ENCODE measurements at places on chromosomes 6 and 20.

- peak; percentile 42 for DNase-seq
Observed at GRCh38 chr20:37994512-37994911, 38.7 kb downstream of the TTI1 start.

DNA sequence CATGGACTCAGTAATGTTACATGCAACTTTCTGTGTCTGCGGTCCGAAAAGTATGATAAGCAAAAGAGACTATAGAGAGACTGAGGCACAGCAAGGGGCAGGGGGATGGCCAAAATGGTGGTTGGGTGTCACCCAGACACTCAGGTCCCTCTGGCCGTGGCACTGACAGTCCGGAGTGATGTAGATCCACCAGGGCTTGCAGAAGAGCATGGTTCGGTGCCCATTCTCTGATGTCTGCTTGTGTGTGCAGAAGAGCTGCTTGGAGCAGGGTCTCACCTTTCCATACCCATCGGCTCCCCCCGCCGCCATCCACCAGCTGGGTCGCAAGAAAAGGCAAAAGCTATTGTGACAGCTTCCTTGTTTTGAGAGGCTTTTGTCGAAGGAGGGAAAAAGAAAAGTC is 6.6 kb upstream of the APCDD1L start:
- no peak for DNase-seq

DNA sequence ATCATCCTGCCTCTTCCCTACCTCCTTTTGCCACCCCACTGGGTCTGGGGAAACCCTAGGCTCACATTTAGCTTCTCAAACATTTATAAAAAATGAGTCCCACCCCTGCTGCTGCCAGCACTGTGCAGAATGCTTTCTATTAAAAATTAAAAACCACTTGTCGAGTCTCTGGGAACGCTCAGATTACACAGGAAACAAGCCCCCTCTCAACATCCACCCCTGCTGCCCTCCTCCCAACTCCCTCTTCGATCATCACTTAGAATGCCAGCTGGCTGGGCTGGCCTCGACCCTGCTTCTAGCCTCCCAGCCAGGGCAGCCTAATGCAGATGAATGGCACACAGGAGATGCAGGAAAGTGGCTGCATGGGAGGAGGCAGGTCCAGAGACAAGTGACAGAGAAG is 75.8 kb downstream of the CDH22 start:
- DNase-seq = no peak

DNA sequence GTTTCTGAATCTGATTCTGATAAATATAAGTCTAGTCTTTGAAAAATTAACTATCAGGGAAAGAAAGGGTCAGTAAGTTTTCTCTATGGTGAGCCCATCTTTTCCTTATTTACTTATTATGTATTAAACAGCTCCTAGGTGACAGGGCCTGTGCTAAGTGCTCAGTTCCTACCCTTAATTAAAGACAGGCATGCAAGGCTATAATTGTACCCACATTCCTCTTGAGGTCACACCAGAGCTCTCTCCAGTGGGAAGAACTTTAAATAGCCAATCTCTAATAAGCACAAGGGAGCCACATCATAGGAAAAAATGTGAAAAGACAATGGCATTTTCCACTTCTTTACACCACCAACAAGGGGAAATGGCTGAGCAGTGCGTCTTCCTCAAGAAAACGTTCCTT is 421.8 kb upstream of the SLC35B3 start:
- DNase-seq = peak; percentile 14

GRCh38 chr20:40503119-40503518 is 185.9 kb downstream of the MAFB start:
- no peak for DNase-seq

GRCh38 chr6:53168516-53169267 is 20.1 kb upstream of the GCM1 start:
- DNase-seq = peak; percentile 29

DNA sequence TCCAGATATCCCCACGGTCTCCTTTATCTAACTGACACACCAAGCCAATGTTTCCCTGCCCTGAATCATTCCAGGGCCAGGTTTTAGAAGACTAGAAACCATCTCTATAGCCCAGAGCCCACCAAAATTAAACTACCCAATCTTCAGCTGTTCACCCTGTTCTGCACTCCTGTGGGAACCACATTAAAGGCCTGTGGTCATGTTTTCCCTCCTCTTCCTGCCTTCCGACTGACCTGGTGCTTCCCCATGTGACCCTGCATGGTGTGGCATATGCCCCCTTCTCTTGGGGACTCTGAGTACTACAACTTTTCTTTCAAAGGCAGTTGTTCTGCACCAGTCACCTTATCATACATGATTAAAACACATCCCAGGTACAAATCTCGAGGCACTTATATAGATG is 155.0 kb downstream of the TMEM200A start:
- no peak for DNase-seq

GRCh38 chr6:7646394-7646793 is 56.4 kb downstream of the SNRNP48 start:
- DNase-seq = peak; percentile 33

DNA sequence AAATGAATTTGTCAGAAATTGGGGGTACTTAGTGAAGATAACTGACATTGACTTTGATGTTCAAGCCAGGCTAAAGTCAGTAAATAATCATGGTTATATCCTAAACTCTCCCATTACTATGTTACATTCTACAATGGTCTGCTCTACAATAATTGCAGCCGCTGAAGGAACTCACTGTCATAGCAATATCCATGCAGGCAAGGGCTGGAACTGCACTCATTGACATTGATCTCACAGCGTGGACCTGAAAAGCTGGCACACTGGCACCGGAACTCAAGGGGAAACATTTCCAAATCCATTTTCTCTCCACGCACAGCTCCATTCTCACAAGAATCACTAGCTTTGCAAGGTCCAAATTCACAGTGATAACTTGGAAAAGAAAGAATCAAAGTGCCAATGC is 702.7 kb downstream of the EYS start:
- no peak for DNase-seq

DNA sequence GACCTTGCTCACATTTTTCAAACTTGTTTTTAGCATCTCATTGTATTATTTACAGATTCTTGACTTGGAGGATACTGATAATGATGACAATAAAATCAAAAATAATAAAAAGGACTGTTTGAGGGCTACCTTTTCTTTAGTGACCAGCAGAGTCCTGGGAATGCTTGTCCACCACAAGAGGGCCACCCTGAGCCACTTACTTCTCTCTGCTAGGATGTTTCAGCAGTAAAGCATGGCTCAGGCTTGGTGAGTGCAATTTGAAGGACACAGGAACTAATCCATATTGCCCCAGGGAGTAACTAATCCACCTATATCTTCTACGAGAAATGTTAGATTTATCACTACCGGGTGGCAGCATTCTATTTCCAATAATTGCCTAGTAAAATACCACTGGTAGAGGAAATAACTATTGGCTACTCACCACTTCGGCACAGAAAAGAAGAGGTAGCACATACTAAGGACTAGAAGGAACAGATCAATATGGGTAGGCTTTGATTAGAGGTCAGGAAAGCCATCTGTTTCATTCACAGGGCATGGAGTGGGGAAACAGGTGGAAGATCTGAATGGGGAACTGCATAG is 5.8 kb upstream of the KIAA0408 start:
- peak; percentile 68 for DNase-seq

DNA sequence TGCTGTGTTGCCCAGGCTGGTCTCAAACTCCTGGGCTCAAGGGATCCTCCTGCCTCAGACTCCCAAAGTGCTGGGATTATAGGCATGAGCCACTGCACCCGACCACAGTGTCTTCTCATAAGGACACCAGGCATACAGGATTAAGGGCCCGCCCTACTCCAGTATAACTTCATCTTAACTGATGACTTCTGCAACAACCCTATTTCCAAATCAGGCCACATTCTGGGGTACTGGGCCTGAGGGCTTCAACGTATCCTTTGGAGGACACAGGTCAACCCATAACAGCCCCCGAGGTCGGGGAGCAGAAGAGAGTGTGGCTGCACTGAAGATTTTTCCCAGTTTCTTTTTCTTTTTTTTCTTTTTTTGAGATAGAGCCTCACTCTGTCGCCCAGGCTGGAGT is 39.7 kb downstream of the SUN5 start:
- no peak for DNase-seq

- DNase-seq = no peak
Observed at GRCh38 chr20:49668181-49668877, 45.3 kb downstream of the B4GALT5 start.

- no peak for DNase-seq
Observed at GRCh38 chr6:69861986-69862385, 4.4 kb upstream of the COL19A1 start.

DNA sequence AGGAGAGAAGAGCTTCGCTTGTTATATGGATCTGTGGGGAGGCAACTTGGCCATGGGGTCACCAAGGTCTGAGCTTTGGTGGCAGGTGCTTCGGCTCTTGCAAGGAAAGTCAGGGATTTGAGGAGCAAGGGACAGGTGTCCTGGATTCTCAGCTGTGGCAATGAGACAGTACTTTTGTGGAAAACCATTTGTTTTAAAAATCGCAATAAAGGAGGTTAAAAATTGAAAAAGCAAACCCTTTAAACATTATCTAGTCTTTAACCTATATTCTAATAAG is 64.3 kb downstream of the NOL4L start:
- DNase-seq = no peak

DNA sequence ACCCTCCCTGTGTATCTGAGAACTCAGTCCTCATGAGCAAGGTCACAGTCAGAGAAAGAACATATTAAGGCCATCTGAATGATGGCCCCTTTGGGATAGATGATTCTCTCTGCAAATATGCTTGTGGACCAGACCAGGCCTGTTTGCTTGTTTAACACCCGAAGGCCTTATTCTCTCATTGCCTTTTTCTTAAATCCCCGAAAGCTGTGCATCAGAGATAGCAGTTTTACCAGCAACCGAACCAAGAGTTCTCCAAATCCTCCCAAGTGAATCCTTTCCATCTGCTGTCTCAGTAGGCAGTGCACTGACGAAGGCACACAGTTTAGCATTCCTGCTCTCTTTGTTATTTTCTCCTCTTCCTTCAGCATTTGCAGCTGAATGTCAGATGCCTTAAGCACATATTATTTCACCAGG is 79.8 kb downstream of the TRMT6 start:
- no peak for DNase-seq

DNA sequence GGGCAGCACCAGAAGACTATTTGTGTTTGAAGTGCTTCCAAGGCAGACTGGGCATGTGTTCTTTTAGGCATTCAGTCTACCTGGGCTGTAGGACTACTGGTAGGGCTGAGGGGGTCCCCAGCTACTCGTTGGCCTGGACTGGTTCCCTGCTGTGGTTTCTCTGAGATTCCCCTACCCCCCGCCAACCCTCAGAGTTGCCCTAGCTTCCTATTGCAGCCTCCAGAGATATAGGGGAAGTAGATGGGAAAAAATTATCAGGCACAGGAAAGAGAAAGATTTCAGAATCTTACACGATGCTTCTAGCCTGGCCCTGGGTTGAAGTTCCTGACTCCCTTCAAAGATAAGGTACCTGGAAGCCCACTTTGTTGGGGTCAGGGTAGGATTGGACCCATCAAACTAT is 22.5 kb downstream of the BRPF3 start:
- no peak for DNase-seq

GRCh38 chr6:81763968-81764367 is 11.5 kb upstream of the TENT5A start:
- DNase-seq = no peak

- DNase-seq = peak; percentile 91
Observed at GRCh38 chr20:53939572-53940359, 130.6 kb downstream of the BCAS1 start.

GRCh38 chr6:77273929-77274328 is 189.4 kb downstream of the HTR1B start:
- no peak for DNase-seq

- DNase-seq = no peak
Observed at GRCh38 chr20:41101660-41102059, 35.7 kb upstream of the PLCG1 start.

- no peak for DNase-seq
Observed at GRCh38 chr20:51373713-51374455, 168.6 kb downstream of the NFATC2 start.

DNA sequence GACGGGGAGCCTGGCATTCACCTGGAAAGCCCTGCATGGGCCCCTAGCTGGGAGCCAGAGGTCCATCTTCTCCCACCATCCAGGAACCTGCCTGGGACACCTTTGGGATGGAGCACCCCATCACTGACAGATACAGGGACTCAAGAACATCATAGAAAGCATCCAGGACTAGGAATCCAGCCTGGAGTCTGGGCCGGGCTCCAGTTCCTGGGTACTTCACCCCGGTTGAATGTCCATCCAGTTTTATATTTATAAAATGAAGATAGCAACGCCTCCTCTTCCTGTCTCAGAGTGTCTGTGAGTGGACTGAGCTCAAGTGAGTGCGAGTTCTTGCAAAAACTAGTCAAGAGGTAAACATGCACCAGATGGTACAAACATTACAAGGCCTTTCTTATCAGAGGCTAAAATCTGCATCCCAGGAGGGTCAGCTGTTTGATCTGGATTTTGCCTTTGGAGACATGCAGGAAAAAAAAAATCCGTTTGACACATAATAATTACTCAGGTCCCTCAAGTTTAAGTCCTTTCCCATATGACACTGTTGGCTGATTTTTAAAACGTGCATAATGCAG is 27.4 kb downstream of the ZC3H12D start:
- DNase-seq = no peak

- no peak for DNase-seq
Observed at GRCh38 chr20:21968486-21968885, 263.0 kb downstream of the PAX1 start.

All from fibroblast of gingiva (primary cell).